ENCODE measurements at places on chromosomes 11 and 22.

DNA sequence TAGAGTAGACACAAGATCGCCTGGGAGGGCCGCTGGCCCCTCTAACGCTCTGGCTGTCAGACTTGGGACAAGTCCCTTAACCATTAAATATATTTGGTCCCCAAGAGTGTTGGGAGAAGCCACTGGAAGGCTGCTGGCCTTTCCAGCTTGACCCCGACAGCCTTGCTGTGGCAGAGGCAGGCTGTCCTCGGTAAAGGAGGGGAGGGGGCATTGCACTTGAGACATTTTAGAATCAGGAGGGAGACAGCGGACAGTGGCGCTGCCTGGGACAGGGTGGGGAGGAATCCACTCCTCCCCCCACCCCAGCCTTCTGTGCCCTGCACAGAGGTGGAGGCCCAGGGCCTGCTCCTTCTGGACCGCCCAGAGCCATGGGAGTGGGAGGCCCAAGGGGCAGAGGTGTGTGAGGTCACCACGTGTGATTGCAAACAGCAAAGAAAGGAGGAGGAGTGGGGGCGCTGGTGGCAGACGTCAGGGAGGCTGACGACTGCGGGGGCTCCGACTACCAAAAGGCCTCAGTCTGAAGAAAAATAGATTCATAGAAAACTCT lies 28.9 kb downstream of the APOL1 start:
- no peak for DNase-seq

DNA sequence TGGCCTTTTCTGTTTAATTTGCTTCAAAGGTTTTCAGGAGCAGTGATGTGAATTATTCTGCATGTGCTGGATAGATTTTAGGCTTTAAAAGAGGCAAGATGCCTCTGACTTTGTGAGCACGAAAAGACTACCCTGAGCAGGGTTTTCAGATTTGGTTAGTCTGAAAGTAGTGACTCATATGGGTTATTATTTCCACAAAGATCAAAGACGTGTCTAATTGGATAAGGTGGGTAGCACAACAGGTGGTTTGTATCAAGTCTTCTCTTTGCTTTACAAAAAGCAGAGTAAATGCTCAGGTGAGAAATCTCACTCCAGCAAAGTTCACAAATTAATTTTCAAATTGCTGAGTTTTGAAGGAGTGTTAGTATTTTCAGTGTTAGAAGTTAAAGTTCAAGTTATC lies 37.6 kb upstream of the DBX1 start:
- DNase-seq, result peak; percentile 56

DNA sequence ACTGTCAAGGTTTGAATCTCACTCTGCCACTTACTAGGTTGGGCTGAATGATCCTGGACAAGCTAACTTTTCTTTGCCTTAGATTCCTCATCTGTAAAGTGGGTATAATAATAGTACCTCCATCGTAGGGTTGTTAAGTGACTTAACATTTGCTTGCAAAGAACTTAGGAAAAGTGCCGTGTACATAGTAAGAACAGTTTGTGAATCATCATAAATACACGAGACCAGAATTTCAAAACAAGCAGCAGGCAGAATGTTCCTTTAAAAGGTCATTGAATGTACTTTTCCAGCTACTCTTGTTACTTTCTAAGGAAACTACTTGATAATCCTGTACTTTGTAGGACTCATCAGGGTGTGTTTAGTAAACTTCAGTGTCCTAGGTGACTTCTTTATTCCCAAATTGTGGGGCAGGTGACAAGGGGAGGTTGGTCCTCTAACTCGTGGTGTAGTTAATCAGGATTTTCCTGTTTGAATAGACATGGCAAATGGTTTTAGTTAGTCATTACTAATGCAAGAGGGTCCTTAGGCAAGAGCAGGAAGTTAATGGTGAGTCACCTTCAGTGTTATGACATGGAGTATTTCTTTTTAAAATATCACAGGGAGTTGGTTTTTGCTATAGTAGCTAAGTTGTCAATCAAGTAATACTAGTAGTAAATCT lies 67.9 kb downstream of the YAP1 start:
- DNase-seq, result peak; percentile 74

DNA sequence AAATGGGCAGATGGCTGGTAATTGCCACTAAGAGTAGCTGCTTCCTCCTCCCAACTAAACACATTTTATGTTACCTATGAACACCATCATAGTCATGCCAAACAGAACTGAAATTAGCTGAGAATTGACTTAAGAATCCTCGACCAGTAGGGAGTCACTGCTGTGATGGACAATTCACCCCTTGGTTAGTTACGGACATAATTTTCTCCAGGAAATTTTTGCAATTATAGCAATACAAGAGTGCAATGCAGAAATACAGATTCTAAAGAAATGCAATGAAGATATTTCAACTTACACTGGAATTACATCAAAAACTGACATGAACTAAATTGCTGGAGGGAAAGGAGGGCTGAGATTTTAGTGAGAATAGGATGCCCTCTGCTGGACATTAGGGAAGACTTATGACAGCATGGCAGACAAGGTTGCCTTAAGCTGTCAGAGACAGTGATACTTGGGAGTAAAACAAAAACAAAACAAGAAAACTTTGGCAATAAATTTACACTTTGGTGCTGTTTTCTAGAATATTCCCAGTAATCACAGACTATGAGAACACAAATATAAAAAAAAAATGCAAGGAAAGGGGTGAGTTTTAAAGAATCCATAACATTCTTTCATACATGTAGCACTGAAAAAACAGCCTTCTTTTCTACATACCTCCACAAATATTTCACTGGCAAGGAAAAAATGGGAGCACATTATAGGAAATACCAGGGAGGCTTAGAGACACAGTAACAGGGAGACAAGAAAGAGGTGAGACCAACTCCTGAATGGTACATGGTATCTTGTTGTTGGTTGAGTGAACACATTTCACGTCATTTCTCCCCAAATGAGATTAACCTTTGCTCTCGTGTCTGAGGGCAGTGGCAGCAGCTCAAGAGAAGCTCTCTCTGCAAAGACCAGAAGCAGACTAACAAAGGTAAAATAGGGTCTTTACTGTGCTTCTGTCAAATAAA lies 11.2 kb upstream of the PPP2R1B start:
- peak; percentile 74 for DNase-seq

GRCh38 chr11:33692013-33692504 lies 8.6 kb downstream of the C11orf91 start:
- DNase-seq, result peak; percentile 89

GRCh38 chr11:103585911-103586310 lies 450.5 kb upstream of the DDI1 start:
- DNase-seq, result no peak

DNA sequence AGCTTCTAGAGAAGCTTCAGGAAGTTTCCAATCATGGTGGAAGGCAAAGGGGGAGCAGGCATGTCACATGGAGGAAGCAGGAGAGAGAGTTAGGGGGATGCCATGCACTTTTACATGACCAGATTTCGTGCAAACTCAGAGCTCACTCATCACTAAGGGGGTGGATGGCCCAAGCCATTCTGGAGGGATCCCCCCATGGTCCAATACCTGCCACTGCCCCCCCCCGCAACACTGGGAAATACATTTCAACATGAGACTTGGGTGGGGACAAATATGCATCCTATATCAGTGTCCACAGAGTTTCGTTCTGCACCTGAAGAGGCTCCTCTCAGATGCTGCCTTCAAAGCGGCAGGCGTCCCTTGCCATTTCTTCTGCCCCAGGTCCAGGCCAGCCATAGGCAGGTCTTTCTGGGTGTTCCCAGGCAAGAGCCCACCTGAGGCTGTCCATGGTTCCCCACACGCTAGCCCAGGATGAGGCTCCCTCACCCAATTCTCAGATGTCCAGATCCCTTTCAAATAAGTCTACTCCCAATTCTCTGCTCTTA lies 1344.3 kb downstream of the TBC1D22A start:
- DNase-seq, result no peak

DNA sequence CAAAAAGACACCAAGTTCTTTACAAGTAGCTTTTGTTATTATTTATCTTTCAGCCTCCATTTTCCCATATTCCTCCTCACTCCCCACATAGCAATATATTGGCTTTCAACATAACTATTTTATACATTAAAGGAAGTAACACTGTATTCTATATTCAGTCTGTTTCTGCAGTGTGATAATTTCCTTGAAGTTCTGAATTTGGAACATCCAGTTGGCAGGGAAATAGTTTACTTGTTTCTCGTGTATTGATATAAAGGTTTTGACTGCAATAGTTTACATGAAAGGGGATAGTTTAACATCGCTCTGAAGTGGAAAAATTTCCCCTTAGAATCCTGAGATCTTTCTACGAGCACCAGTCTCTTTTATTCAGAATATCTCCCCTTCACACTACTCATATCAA lies 341.5 kb upstream of the ANO3 start:
- no peak for DNase-seq

DNA sequence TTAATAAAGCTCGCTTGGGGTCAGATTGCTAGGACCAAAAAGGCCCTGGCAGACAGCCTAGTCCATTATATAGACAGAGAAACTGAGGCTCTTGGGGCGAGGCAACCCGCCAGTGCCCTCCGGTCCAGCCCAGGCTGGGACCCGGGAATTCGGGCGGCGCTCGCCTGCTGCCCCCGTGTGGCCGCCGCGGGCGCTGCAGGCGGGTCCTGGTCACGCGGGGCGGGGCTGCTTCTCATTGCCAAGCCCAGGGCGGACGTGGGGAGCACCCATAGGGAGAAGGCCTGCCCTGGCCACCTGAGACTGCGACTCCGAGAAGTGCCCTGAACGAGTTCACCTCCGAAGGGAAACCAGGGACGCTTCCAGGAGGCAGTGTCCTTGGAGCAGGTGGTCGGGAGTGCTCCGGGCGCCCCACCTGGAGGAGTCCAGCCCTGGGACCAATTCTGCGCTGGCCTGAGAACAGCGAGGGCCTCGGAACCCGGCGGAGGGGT lies 36.0 kb upstream of the CSNK1E start:
- peak; percentile 55 for DNase-seq

DNA sequence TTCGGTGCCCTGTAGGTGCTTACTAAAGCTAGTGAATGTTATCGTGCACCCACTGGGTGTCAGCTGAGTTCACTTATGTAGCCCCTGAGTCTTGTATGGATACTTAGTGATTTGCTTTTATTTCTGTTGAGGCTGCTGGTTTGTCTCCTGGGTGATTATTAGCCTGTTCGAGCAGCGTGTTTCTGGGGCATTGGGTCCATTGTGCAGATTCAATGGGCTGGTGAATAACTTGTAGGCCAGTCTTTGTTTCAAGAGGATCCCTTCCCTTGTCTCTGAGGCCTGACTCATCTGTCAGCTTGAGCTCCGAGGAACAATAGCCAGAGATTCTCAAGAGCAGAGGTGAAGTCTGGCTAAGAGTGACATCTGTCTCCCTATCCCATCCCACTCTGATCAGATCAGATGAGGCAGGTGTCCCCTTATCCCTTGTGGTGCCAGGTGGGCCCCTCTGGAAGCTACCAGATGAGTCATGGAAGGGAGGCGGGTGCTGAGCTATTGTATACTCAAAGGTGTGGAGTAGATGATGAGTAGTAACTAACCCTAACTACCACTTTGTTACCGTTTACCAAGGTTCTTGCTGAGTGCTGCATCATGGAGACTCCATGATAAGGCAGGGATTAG lies 3.7 kb downstream of the MIAT start:
- DNase-seq, result no peak

All from SW480 (cell line).